ENCODE measurements at places on chromosomes 2 and 18.

- DNase-seq: peak; percentile 23
Measured at GRCh38 chr2:28716265-28716865, 35.3 kb upstream of the PPP1CB start.

GRCh38 chr2:231640241-231640640, 47.6 kb downstream of the TEX44 start:
- DNase-seq: no peak

DNA sequence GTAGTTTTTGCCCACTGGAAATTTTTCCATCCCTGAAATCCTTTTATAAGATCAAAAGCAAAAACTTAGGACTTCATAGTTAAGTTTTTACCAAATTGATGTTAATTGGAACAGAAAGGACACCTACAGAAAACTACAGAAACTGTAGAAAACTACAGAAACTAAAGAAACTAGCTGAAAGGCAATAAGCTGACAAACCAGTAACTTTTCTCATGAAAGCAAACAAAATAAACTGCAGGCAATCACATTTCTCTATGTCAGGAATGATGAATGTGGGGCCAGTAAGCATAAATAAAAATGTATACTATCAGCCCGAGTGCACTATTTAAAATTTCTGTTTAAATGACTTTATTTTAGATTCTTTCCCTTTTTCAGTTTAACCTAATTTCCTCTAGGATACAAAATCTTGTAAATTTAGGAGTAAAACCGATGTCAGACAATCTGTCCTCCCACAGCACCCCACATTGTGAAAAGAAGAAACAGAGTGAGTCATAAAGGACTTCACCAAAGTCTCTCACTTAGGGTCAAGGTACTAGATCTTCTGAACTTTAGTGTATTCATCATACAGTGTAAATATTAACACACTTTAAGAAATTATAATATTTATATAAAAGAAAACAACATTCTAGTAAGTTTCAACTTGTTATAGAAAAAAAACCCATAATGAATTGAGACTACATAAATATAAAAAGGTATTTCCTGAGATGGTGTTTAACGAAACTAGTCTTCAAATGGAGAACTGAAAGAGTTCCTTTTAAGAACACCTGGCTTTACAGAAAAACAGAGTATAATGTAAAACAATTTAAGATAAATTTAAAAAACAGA, 46.6 kb downstream of the USP40 start:
- DNase-seq: no peak

GRCh38 chr18:78562531-78562961, 417.1 kb upstream of the SALL3 start:
- DNase-seq: no peak

DNA sequence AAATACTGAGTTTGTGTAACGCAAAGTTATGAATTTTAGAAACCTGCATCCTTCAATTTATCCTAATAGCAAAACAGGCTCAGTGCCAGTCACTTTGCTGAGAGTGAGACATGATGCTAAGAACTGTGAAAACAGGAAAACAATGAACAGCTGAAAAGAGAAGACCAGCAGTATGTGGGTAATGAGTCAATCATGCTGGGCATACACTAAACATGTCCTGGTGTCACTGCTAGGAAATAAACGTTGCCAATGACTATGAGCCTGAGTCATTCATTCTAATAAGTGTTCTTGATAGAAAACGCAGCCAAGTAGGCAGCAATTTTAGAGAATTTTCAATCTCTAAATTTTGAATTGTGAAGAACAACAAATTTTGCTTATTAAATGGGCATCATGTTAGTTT, 237.3 kb downstream of the GALR1 start:
- no peak for DNase-seq

GRCh38 chr2:143083636-143084035, 45.6 kb upstream of the ARHGAP15 start:
- no peak for DNase-seq

- no peak for DNase-seq
Measured at GRCh38 chr2:235287375-235287733, 206.5 kb upstream of the AGAP1 start.

DNA sequence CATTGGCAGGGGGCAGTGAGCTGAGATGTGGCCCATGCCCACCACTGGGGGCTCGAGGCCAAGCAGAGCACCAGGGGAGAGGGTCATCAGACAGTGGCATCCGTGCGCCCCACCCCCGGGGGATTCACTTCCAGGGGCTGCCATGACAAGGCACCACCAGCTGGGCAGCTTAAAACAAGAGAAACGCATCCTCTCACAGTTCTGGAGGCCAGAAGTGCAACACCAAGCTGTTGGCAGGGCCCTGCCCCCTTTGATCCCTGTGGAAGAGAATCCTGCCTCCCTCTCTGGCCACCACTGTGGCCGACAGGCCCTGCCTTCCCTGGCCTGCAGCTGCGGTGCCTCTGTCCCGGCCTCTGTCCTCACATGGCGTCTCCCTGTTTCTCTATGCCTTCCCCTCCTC, 187.7 kb upstream of the ID2 start:
- no peak for DNase-seq

DNA sequence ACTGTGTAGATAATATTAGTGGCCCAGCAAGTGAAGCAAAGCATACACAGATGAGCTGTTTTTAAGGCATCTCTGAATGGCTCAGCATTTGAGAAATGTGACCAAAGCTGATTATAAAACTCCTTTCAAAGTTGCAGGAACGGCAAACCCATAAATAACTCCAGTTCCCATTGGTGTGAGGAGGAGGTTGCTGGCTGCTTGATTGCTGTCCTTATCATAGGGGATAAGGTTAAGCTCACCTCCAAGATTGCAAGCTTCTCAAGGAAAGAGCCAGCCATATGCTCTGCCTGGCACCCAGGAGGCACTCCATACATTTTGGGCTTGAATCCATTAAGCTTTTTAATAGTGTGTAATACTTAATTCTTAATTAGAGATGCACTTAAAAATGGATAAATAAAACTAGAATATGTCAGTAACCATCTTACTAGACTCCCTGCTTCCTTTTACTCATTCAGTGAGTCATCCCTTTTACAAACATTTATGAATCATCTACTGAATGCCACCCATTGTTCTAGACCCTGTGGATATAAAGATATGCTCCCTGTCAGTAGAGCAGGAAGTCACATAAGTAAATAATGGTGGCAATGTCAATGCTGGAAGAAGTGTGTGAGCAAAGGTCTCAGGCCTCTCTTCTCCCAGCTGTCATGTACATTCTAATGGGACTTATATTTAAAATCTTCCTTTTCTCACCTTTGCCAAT, 99.3 kb downstream of the SPATS2L start:
- DNase-seq: no peak

GRCh38 chr2:149595056-149595963, 7.7 kb upstream of the MMADHC start:
- no peak for DNase-seq

- DNase-seq: no peak
Measured at GRCh38 chr2:188279093-188279445, 12.6 kb upstream of the GULP1 start.

- no peak for DNase-seq
Measured at GRCh38 chr2:37315364-37315763, 9.3 kb downstream of the PRKD3 start.

DNA sequence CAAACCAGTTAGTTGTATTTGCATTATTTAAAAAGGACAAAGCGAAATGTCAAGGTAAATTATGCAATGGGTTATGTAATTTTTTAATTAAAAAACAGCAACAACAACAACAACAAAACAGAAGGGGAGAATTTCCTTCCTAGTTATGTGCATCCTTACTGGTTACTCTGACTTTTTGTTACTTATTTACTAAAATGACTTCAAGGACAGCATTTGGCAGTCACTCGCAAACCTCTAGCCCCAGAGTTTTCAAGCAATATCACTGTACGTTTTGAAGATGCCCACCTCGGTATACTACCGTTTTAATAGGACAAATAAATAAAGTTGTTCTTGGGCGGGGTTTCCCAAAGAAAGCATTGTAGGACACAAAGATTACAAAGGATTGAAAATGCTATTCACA, 24.7 kb upstream of the MRO start:
- DNase-seq: no peak

DNA sequence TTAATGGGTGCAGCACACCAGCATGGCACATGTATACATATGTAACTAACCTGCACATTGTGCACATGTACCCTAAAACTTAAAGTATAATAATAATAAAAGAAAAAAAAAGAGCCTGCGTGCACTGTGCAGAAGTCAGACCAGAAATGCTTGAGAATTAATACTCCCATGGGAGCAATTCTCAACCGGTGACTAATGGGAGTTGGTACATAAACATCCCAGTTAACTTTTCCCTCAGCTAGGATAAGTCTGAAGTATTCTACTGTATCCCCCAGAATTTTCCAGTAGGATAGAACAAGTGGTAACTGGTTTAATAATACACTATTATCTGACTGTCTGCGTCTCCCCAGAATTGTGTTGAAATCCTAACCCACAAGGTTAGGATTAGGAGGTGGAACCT, 113.6 kb upstream of the COL5A2 start:
- DNase-seq: no peak

DNA sequence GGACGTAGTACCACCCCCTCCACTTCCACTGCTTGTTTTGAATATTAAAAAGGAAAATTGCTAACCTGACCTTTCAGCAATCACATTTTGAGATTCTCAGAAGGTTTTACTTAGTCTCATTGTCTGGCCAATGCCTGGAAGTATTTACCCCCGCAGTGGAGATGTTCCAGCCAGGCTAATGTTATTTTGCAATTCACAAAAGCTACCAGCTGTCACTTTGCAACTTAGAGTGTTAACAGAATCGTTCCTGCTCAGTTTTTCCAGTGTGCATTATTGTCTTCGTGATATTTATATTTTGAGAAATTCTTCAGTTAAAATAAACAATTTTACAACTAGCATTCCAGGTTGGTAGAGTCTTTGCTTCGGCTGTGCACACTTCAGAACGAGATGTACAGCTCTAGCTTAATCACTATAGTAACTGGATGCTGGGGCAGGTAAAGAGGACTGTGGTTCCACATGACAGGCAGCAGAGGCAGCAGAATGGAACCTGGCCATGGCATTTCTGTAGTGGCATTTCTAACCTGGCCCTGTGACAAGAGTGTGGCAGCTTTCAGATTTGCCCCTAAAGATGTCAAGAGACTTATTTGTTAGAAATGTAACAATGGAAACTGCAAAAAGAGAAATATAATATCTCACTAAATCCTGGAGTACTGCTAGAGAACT, 85.1 kb downstream of the DTNA start:
- DNase-seq: no peak

DNA sequence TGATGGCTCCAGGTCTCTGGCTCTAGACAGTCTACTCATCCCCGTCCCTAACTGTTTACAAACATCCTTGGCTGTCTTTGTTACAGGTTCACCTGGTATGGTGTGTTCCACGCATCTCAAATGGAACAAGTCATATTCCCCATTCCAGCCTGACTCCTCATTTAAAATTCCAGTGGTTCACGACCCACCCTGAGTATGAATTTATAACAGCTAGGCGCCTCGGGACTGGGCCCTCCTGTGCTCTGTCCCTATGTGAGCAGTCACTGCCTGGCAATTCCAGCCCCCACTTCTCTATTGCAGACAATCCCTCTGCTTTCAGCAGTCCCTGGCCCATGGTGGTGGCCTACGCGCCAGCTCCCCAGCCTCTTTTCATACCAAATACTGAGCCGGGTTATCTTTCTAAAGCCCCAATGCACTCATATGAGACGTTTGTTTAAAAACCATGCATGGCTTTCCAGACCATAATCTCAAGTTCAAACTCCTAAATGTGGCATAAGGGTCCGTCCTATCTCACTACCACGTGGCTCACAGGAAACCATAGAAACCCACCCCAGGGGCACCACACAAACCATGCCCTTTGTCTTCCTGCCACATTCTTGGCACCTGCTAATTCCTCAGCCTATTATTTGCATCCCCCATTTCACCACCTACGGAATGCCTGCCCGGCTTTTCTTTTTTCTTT, 1.6 kb downstream of the SERPINB8 start:
- no peak for DNase-seq

- no peak for DNase-seq
Measured at GRCh38 chr2:162919111-162919510, 80.5 kb upstream of the KCNH7 start.

GRCh38 chr2:231181860-231182512, 16.4 kb upstream of the ARMC9 start:
- DNase-seq: no peak

DNA sequence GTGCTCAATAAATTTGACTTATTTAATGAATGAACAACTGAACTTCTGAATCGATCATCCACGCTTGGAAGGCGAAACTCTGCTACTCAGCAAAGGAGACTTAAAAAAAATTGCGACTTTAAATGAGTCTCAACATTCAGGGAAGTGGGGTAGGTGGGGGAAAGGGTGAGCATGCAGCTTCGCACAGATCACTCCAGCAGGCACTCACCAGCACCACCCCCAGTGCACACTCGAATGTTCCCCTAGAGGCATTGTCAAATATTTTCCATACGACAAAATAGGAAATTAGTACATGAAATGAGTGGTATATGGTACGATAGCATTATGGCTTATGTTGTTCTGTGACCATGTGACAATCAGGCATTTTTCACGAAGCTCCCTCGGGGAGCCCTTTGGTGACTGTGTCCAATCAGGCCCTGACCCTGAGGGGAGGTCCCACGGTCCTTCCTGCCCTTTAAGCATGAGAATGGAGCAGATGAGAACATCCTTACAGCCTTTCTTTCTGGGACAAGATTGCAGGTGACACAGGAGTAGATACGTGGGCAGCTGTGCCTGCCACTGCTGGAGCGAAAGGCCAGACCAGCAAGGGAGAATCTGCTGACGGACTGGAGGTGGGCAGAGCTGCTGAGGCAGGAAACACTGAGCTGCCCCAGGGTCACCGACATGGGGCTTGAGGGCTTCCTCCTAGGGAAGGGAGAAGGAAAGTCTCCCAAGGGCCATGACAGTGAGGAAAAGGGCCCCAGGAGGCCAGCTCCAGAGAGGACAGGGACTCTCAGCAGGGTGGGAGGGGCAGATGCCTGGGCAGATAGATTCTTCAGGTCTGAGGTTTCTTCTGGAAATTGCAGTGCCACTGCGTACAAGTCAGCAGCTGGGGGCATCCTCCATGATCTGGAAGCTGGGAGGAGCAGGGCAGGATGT, 101.3 kb upstream of the ID2 start:
- no peak for DNase-seq

DNA sequence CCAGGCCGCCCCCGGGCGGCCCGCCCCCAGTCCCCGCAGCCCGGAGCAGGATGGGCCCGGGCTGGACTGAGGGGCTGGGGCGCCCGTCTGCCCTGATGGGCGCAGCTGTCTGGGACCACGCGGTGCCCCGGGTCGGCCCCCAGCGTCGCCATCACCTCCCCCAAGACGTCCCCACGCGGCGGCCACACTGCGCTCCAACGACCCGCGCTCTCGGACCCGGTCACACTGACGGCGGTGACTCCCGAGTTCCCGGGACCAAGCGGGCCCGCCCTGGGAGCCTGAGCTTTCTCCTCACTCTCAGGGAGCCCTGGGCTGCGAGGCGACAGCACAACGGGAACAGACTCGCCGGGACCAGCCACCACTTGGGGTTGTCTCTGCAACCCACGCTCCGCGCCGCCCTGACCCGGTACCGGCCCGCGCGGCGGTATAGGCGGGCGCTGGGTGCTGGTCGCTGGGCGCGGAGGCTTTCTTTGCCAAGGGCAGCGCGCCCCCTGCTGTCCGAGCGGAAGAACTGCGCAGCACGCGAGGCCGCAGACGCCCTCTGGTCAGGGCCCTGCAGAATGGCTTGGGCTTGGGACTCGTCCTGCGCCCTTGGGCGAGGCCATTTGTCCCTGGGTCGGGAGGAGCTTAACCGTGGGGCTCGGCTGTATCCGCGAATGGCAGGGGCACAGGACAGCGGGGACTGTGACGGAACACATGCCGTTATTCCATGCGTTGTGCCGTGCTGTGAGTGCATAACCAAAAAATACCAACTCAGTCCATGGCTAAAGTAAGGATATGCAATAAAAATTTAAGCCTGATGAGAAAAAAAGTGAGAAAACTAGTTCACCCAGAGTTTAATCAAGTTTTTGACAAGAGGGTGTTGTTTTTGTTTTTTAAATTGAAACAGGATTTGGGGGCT, 54.8 kb upstream of the ANKRD62 start:
- DNase-seq: peak; percentile 93

All from 8988T (cell line).